ENCODE measurements at places on chromosomes 11 and 22.

DNA sequence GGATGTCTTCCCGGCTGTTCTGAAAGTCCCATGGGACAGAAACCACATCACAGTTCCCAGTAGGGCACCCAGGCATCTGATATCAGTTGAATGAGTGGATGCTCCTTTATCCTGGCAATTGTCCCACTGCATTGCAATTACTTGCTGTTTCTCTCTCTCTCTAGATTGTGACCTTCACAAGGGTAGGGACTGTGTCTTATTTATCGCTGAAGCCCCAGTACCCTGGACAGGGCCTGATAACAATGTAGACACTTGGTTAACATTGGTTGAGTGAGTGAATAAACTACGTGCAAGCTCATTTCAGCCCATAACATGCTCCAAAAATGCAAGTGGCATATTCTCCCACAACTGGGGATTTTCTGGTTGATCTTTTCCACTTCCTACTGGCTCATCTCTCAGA, 193.7 kb upstream of the NARS2 start:
- no peaks in the 10 kb centered on the region for H3K36me3 ChIP-seq
- no peak overlapping the region for H3K4me3 ChIP-seq
- no peaks in the 10 kb centered on the region for H3K27me3 ChIP-seq
- DNase-seq = no peak

- H3K4me3 ChIP-seq = no peak overlapping the region
- no peak overlapping the region for H3K27ac ChIP-seq
- no peak for DNase-seq
- H3K36me3 ChIP-seq = no peaks in the 10 kb centered on the region
- no peaks in the 10 kb centered on the region for H3K4me1 ChIP-seq
Measured at GRCh38 chr11:12430351-12430750, 53.0 kb downstream of the PARVA start.

DNA sequence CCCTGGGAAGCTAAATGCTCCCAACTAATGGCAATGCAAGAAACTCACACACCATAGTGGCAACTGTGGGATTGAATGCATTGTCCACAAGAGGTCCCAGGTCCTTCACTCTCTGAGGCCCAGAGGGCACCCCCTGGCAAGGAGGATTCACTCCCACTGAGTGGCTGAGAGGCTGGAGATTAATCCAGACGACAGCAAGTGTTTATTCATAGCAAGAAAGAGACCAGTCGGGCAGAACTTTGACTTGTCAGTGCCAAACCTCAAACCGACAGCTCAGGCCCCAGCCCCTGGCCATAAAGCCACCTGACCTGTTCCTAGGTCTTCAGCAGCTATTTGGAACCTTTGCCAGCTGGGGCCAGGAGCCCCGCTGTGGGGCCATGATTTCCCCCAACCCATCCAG, 54.5 kb upstream of the MPEG1 start:
- no peak for DNase-seq
- no peaks in the 10 kb centered on the region for H3K4me1 ChIP-seq
- no peaks in the 10 kb centered on the region for H3K27me3 ChIP-seq
- H3K27ac ChIP-seq = no peak overlapping the region
- H3K36me3 ChIP-seq = no peaks in the 10 kb centered on the region

- no peaks in the 10 kb centered on the region for H3K36me3 ChIP-seq
- no peak overlapping the region for H3K4me3 ChIP-seq
- peaks cover 5% of the 10 kb centered on the region for H3K4me1 ChIP-seq
Measured at GRCh38 chr11:92770981-92771380, 198.5 kb upstream of the MTNR1B start.

DNA sequence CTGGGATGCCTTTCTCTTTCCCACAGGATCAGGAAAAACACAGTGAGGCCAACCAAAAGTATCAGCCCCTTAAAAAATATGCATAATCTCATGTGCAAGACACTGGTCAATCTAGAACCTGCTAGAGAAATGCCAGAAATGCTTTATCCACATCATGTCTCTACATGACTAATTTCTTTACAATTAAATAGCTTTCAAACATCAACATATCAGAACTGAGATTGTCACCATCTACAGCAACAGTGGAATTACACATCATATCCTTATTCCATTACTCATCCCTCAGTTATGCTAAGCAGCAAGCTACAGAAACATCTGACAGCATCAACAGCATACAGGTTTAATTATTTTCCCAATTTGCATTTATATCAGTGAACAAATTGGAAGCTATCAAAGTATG, 78.8 kb downstream of the DDIAS start:
- H3K4me3 ChIP-seq = no peak overlapping the region
- peaks cover 55% of the 10 kb centered on the region for H3K36me3 ChIP-seq
- DNase-seq = no peak
- H3K4me1 ChIP-seq = peaks cover 43% of the 10 kb centered on the region

- DNase-seq = peak; percentile 61
- H3K27ac ChIP-seq = peak overlapping the region; percentile 78
- H3K27me3 ChIP-seq = no peaks in the 10 kb centered on the region
- peaks cover 23% of the 10 kb centered on the region for H3K4me1 ChIP-seq
Measured at GRCh38 chr11:129853518-129854231, 38.0 kb downstream of the TMEM45B start.

- peaks cover 9% of the 10 kb centered on the region for H3K27me3 ChIP-seq
- H3K4me3 ChIP-seq = no peak overlapping the region
- no peak for DNase-seq
Measured at GRCh38 chr22:44179196-44179988, 1.3 kb upstream of the PARVG start.

DNA sequence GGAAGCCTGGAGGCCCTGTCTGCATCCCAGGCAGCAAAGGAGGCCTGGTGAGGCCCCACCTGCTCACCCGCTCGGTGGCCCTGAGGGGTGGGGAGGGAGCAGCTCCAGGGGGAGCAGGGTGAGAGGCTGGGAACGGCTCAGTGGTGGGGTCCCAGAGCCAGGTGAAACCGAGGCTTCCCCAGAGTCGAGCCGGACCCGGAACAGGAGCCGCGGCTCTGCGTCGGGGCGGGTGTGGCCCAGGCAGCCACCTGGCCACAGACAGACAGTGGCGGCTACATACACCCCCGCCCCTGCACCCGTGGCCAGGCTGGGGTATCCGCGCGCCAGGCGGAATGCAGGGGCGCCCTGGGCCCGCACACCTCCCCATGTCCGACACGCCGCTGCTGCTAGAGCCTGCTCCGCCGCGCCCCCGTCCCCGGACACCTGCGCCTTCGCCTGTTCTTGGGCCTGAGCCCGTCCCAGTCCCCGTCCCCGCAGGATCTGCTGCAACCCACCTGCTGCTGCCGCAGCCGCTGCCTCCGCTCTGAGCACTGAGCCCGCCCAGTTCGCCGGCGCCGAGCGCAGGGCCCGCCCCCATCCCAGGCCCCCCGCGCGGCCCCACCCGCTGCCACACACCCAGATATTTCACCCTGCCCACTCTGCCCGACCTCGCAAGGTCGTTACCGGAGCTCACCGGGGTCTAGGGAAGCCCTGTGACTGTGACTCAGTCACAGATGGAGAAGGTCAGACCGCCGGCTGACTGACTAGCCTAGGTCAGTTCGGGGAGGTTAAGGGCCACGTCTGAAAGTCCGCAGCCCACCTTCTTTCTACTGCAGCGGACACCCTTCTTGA, at the start of gene SLC7A4:
TSS of gene SLC7A4 (minus strand) at position 525 of the 831 bp plus-strand sequence. CDS start 749 bp downstream, outside the sequence.
- no peak within 1 kb of the TSS for H3K4me3 ChIP-seq
- no peak for DNase-seq

DNA sequence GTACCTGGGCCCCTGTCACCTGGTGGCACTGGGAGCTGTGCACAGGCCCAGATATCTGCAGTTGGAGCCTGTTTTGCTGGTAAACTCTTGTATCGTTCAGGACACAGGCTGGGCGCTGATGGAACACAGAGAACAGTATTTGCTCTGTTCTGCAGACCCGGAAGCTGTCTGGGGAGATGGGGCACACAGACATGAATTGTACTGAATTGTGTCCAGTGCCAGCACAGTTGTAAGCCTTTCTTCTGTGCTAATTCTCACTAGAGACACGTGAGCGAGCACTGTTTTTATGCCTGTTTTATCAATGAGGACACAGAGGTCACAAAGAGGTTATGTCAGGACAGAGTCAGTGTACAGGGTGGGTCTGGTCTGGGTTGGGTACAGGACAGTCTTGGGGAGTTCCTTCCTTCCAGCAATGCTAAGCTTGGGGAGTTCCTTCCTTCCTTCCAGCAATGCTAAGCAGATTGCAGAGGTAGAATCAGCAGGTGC, 24.4 kb upstream of the ACR start:
- H3K36me3 ChIP-seq = no peaks in the 10 kb centered on the region
- no peak overlapping the region for H3K27ac ChIP-seq
- H3K4me1 ChIP-seq = no peaks in the 10 kb centered on the region
- H3K27me3 ChIP-seq = no peaks in the 10 kb centered on the region
- H3K4me3 ChIP-seq = no peak overlapping the region

All from activated T-helper 2 cell treated with anti-CD3 and anti-CD28 coated beads, Interferon-gamma antibody, Interleukin-2, Interleukin-4, amounts not matched to agents 10 μg/mL and 5 μg/mL and 100 μg/mL, durations not matched to agents 14 hours and 24 hours and 36 hours (primary cell).